A673 (cell line): ENCODE measurements at places on chromosomes 11 and 22. TPM values are rescaled to one million over a fixed set of nuclear protein-coding genes. Genes with fewer than 3 reads are reported as not detected.

TTLL12 gene
- 117 and 138 TPM in 2 replicates for total RNA-seq

MRPL11 gene
- 96.5 and 97.9 TPM in 2 replicates for total RNA-seq

IGSF22 gene
- total RNA-seq: not detected in 2 replicates

FGF19 gene
- total RNA-seq: 0.69 TPM in 1 of 2 replicates, not detected in the other

OR51L1 gene
- not detected in 2 replicates for total RNA-seq

EXPH5 gene
- 0.26 and 0.39 TPM in 2 replicates for total RNA-seq

SPTY2D1 gene
- total RNA-seq: 13.1 and 16.1 TPM in 2 replicates

DBX1 gene
- not detected in 2 replicates for total RNA-seq

NPAS4 gene
- total RNA-seq: not detected in 2 replicates

TSPAN18 gene
- total RNA-seq: 2.8 and 5.8 TPM in 2 replicates

PARVA gene
- total RNA-seq: 15.2 and 17.4 TPM in 2 replicates

CLNS1A gene
- 186 and 198 TPM in 2 replicates for total RNA-seq

APBB1 gene
- total RNA-seq: 81.1 and 83.8 TPM in 2 replicates

TUB gene
- total RNA-seq: 0.39 and 0.76 TPM in 2 replicates

XRRA1 gene
- total RNA-seq: 7.3 and 10.0 TPM in 2 replicates

TRIM34 gene
- 0.41 and 0.79 TPM in 2 replicates for total RNA-seq

TMEM86A gene
- 0.09 and 0.24 TPM in 2 replicates for total RNA-seq

RASD2 gene
- 1.3 and 3.1 TPM in 2 replicates for total RNA-seq

APOL4 gene
- 1.6 and 4.2 TPM in 2 replicates for total RNA-seq

AGBL2 gene
- 6.5 and 8.2 TPM in 2 replicates for total RNA-seq

ALX4 gene
- total RNA-seq: 135 TPM in 2 replicates

CDC45 gene
- 79.1 and 79.2 TPM in 2 replicates for total RNA-seq

GLYATL1 gene
- total RNA-seq: 0.17 TPM in 1 of 2 replicates, not detected in the other

ZNRF3 gene
- 11.9 and 13.0 TPM in 2 replicates for total RNA-seq

CCDC116 gene
- 1.3 and 2.3 TPM in 2 replicates for total RNA-seq

PDE2A gene
- 0.58 and 1.2 TPM in 2 replicates for total RNA-seq

TTC36 gene
- 0.39 and 1.1 TPM in 2 replicates for total RNA-seq

OR2AT4 gene
- not detected in 2 replicates for total RNA-seq

ZFPL1 gene
- total RNA-seq: 45.9 and 46.6 TPM in 2 replicates

CRYAB gene
- 0.87 and 1.6 TPM in 2 replicates for total RNA-seq

BARX2 gene
- total RNA-seq: 36.4 and 43.0 TPM in 2 replicates

BATF2 gene
- total RNA-seq: not detected in 2 replicates

CALCA gene
- 1.0 and 2.2 TPM in 2 replicates for total RNA-seq

SERHL2 gene
- total RNA-seq: 0.49 and 0.96 TPM in 2 replicates

SLC39A13 gene
- total RNA-seq: 53.3 and 64.2 TPM in 2 replicates

PKNOX2 gene
- 1.1 and 1.4 TPM in 2 replicates for total RNA-seq

PRDM10 gene
- total RNA-seq: 17.9 and 18.1 TPM in 2 replicates

LMO2 gene
- 39.0 and 46.7 TPM in 2 replicates for total RNA-seq

NRGN gene
- total RNA-seq: 38.1 and 43.8 TPM in 2 replicates

TRIM51 gene
- total RNA-seq: not detected in 2 replicates

CENPM gene
- total RNA-seq: 62.1 and 67.2 TPM in 2 replicates

PANX3 gene
- total RNA-seq: not detected in 2 replicates

FBXO7 gene
- total RNA-seq: 89.0 and 95.2 TPM in 2 replicates

GUCY1A2 gene
- 5.3 and 5.4 TPM in 2 replicates for total RNA-seq

JHY gene
- total RNA-seq: 4.2 and 4.4 TPM in 2 replicates

CNIH2 gene
- 11.6 and 13.7 TPM in 2 replicates for total RNA-seq

XKR3 gene
- total RNA-seq: 0.17 TPM in 1 of 2 replicates, not detected in the other

OR8G1 gene
- total RNA-seq: not detected in 2 replicates

APOL3 gene
- 0.59 TPM in 1 of 2 replicates, not detected in the other for total RNA-seq

UBE4A gene
- total RNA-seq: 52.0 and 54.2 TPM in 2 replicates

OR52E8 gene
- total RNA-seq: not detected in 2 replicates

LARGE1 gene
- total RNA-seq: not detected in 2 replicates
